Esophagus squamous epithelium (tissue), 5 donors: ENCODE measurements at places on chromosomes 7 and 10. TPM values are rescaled to one million over a fixed set of nuclear protein-coding genes. Genes with fewer than 3 reads are reported as not detected.

DNA sequence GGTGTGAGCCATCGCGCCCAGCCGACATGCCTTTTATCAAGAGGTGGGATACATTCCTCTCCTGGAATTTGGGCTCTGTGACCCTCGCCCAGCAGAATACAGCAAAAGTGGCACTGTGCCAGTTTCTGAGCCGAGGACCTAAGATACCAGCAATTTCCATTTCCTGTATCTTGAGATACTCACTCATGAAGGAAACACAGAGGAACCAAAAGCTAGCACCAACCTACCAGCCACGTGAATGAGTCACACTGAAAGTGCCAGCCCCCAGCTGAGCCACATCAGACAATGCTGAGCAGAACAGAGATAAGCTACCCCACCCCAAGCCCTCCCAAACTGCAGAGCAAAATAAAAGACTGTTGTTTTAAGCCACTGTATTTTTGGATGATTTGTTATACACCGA lies 56.3 kb downstream of the CACUL1 start:
- DNase-seq = no peak

DNA sequence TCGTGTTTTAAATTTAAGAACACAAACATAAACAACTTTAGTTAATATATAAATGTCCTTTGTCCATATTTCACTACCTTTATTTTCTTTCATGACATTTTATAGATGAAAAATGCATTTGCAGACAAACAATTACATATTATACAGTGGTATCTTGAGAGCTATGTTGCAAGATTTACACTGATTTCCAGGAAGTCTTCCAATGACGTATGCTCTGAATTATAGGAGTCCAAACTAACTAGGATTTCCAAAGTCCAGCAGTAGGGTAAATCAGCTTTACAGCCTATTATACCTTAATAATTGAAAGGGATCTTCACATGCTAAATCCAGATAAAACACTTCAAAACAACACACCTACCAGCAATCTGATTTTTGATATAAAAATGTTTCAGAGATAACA lies 69.4 kb downstream of the HYCC1 start:
- no peak for DNase-seq

GRCh38 chr7:96800824-96801223 lies 91.2 kb upstream of the SEM1 start:
- DNase-seq = no peak

GRCh38 chr7:96949766-96950165 lies 55.6 kb upstream of the DLX6 start:
- no peak for DNase-seq

ZNF467 gene
- 2.6 TPM for total RNA-seq

- DNase-seq = no peak
These were observed 198.4 kb downstream of the PCLO start for GRCh38 chr7:82964150-82964882.

DNA sequence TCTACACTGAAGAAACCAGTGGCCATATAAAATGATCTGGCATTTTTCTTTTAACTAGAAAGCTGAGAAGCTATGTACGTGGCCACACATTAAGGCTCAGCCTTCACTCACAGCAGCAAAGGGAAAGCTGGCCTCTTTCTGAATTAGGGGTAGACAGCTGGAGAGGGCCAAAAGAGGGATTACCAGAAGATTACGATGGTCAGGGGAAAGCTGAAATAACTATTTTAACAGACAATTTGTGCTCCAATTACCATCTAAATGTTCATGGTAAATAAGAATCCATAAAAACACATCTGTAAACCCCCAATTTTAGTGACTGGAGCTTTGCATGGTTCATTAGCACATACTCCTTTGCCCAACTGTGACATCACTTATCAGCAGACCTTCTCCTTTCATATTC lies 314.3 kb downstream of the HPSE2 start:
- no peak for DNase-seq

DNA sequence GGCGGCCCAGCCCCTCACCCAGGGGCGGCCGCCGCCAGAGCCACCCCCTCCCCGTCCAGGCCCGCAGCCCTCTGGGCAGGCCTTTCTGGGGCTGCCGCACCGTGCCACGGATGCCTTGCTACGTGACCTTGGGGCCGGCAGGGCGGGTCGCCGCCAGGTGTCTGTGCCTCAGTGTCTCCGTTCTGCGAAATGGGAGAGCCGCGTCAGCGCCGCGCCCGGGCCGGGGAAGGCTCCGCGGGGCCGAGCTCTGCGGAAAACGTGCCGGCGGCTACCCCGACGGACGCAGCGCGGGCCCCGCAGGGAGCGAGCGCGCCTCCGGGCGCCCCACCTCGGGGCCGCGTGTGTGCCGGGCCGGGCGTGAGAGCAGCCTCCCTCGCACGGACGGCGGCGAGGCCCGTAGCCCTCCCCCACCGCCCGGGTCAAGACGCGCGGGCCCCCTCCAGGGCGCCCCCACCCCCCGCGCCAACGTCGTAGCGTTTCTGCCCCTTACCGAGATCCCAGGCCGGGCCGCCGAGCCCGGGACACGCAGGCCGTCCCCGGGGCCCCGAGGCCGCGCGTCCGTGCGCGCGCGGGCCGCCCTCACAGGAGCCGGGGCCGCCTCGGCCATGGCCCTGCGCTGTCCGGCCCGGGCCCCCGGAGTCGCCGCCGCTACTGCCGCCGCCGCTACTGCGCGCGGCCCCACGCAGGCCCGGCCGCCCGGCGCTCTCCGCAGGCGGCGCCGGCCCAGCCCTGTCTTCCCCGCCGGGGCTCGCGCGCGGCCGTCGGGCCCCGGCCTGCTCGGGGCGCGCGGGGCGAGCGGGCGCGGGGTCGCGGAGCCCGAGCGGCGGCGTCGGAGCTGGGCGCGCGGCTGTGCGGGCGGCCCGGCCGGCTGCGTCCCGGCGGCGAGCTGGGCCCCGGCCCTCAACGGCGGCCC lies 1.1 kb downstream of the ZNF777 start:
- no peak for DNase-seq

DNA sequence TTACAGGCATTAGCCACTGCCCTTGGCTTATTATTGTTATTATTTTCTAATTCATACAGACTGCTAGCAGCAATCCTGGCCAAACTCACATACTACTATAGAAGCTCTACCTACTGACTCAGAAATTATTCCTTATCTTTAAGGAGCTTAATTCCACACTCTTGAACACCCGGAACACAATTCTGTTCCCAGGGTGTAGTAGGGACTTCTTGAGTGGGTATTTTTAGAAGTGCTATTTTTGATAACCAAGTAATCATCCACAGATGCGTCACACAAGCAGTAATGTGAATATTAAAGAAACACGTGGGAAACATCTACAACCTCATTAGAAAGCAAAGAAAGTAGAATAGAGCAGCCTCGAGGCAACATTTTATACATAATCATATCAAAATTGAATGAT lies 149.2 kb downstream of the PTEN start:
- DNase-seq = no peak

TRIL gene
- 6.5 TPM for total RNA-seq

HTRA1 gene
- total RNA-seq = 35.6 TPM

MAGI2 gene
- 0.31 TPM for total RNA-seq

DNA sequence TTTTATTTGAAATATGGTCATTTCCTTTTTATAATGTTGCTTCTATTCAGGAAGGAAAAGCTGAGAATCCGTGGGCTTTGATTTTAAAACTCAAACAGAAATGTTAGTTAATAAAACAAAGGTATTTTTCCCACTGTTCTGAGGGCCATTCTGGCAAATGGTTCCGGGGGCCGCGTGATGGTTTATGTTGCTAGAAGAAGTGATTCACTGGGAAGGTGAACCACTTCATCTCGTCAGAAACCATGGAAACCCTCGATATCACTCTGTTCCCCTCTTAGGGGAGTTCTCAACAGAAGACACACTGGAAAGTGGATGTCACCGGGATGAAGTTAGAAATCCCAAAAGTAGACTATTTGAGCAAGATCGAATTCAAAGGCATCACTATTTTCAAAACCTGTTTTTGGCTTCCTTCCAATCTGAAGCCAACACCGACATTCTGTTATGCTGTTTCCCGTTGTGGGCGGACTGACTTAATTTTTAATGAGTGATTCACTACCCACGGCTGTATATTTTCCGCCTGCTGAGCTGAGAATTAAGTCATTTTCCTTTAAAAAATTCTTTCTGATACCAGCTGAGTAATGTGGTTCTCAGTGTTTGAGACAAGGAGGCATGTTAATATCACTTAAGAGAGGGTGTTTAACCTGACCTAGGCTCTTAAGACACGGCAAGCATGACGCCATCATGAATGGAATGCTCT lies 84.1 kb downstream of the PTPRE start:
- DNase-seq = no peak

DNA sequence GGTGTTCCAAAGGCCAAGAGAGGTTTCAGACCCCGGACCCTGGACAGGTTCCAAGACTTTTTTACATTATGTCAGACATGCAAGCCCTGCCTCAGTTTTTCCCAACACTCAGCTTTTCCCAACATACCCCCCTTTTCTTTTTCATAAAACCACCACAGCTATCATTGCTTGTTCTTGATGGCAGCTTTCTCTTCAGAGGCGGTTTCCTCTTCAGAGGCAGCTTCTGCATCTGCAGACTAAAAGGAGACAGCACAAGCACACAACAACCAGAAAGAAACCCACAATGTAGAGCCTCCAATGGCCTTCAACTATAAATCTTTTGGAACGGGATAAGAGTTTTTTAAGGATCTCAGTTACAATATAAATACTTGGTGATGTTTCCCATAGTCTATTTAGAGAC lies 19.3 kb downstream of the GIMAP6 start:
- DNase-seq = no peak

KCNIP2 gene
- total RNA-seq = 1.5 TPM

DNA sequence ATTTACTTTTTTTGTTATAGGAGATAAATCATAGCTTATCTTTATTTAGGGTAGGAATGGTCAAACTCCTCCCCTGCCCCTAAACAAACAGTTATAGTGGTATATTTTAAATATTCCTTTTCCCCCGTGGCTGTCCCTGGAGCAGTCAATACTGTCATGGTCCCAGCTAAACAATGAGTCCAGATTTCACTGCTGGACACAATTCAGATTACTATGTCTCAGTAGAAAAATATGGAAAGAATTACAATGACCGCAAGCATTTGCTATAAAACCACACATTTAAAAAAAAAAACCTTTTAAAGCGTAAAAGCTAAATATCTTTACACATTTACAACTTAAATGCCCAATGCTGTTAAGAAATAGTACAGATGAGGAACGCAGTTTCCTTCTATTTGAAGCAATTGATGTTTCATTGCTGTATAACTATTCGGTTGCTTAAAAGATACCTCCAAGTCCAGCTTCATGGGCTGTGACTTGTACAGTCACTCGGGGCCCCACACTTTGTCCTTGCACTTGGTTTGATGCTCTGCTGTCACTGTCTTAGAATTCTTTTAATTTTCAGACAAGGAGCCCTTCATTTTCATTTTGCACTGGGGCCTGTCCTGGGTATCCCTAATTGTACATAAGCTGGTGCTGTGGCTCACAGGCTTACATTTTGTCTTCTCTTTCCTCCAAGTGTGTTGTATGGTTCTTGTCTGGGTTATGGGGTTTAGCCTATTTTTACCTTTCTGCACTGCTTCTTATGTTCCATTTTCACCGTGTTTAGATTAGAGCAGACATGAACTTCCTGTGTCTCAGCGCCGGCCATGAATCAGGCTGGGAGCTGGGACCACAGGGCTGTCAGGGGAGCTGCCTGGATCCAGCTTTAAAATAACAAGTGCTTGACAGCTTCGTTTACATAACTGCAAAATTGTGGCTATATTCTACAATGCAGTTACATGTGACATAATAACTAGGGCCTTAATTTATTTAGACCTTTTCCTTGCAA lies 530.2 kb upstream of the FZD8 start:
- no peak for DNase-seq

DNA sequence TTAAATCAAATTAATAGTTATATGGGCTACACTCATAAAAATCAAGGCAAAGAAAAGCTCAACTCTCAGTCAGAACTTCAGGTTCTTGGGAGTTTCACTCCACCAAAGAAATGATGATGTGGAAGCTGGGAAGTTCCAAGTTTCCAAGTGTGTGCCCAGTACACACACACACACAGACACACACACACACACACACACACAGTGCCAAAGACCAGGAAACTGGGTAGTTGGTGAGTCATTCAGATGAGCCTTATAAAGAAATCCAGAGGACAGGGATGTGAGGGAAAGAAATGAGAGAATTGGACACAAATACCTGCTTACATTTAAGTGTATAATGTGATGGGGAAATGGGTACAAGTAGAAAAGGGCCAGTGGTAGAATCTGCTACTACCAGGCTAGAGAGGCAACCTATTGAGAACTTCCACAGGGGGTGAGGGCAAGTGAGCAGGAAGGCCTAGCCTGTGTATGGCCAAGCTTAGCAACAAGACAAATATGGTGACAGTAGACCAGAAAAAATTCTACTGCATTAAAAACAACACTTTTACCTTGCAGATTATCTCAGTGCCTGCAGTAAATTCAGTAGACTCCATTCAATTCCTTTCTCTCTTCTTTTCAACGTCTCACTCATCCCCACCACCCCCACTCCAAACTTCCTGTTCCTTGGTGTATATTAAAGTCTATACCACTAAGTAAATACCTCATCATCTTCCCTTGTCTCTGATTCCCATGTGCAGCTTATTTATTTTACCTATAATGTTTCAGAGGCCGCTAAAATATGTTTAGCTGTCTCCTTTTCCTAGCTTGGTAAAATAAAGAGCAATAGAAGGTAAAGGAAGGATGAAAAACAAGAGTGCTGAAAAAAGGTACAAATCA lies 95.0 kb downstream of the CABCOCO1 start:
- no peak for DNase-seq

C7orf33 gene
- not detected for total RNA-seq

- peak; percentile 92 for DNase-seq
These were observed 1.2 kb downstream of the KLLN start for GRCh38 chr10:87861953-87862678.
